ENCODE measurements at places on chromosomes 12 and 14.

GRCh38 chr12:110088936-110089335 lies 35.2 kb upstream of the IFT81 start:
- peaks cover 22% of the 10 kb centered on the region for H3K27me3 ChIP-seq
- H3K36me3 ChIP-seq = no peaks in the 10 kb centered on the region
- DNase-seq = no peak
- no peak overlapping the region for H3K27ac ChIP-seq
- no peak overlapping the region for H3K4me3 ChIP-seq

DNA sequence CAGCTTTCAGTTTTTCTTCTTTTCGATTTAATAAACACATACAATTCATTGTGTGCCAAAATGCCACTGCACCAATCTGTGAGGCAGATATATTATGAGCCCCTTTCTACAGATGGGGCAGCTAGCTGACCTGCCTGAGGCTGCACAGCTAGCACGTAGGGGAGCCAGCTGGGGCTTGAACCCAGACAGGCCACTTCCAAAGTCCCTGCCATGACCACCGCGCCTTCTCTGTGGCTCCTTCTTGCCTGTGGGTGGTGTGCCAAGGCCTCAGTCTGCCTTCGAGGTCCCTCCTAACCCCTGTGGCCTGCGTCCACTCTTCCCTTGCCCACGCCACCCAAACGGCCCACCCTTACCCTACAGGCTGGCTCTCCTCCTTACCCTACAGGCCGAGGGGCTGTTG lies 16.2 kb downstream of the FAM222A start:
- H3K4me1 ChIP-seq = no peaks in the 10 kb centered on the region
- H3K27me3 ChIP-seq = peaks cover 10% of the 10 kb centered on the region
- no peak overlapping the region for H3K4me3 ChIP-seq
- H3K36me3 ChIP-seq = no peaks in the 10 kb centered on the region
- no peak for DNase-seq
- no peak overlapping the region for H3K27ac ChIP-seq

DNA sequence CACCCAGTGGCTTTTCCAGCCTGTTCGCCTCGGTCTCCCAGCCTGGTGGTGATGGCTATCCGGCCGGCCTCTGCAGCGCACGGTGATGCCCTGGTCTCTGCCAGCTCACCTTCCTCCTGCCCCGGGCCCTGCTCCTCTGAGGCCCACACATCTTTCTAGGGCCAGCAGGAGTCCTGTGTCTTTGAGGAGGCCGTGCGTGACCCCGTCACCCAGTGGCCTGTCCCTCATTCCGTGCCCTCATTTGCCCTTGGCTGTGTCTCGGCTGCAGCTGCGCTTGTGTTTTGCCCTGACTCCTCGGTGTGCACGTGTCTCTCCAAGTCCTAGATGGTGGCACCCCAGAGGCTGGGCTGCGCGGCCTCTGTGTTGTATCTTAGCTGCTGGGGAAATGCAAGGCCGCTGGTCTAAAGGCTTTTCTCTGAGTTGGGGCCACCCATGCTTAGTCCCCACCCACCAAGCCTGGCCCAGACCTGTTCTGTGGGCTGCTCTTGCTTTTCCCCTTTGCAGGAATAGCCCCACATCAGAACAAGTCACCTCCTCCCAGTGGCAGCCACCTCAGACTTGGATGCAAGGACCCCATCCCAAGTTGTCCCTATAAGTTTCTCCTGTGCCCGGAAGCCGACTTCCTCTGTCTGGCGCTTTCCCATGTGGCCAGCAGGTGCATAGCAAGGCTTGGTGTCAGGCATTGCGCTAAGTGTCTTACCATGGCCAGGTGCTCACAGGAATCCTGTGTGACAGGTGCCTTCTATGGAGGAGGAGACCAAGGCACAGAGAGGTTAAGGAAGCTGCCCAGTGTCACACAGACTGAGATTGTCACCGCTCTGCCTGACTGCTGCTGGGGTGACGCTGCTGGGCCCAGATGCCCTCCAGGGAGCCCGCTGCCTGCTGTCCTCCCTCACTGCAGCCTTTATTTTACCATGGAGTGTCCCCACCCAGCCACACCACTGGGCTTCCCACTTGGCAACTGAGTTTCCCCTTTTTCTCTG lies 64.5 kb downstream of the TSPAN9 start:
- no peak overlapping the region for H3K4me3 ChIP-seq
- H3K27me3 ChIP-seq = peaks cover 18% of the 10 kb centered on the region
- H3K4me1 ChIP-seq = no peaks in the 10 kb centered on the region
- no peaks in the 10 kb centered on the region for H3K36me3 ChIP-seq
- no peak for DNase-seq
- no peak overlapping the region for H3K27ac ChIP-seq

DNA sequence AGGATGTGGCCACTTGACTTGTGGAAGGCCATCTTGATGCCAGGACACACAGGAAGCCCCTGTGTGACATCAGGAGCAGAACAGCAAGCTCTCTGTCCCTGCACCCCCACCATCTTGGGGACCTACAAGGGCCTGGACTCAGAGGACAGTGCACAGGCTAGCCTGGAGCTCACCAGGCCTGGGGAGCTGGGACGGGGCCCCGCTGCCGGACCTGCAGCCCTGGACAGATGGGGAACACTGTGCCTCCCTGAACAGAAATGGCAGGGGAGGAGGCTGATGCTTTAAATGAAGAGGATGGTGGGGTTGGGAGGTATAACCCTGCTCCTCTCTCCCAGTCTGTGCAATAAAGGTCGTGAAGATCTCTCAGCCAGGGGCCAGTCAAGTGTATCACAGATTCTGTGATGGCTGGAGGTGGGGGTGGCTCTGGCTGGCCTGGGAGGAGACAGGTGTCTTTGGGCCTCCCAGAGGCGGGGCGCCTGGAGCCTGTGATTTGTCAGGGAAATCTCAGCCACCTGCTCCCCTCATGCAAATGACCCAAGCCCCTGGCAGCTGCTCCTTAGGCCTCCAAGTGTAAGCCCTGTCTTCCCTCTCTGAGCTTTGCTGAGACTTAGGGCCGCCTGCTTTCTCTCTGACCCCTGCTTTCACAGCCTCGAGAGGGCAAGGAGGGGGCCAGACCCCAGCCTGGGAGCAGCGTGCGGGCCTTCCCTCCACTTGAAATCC lies 1.1 kb upstream of the GNB3 start:
- H3K27ac ChIP-seq = no peak overlapping the region
- DNase-seq = no peak
- no peaks in the 10 kb centered on the region for H3K36me3 ChIP-seq
- H3K27me3 ChIP-seq = no peaks in the 10 kb centered on the region
- no peak overlapping the region for H3K4me3 ChIP-seq

DNA sequence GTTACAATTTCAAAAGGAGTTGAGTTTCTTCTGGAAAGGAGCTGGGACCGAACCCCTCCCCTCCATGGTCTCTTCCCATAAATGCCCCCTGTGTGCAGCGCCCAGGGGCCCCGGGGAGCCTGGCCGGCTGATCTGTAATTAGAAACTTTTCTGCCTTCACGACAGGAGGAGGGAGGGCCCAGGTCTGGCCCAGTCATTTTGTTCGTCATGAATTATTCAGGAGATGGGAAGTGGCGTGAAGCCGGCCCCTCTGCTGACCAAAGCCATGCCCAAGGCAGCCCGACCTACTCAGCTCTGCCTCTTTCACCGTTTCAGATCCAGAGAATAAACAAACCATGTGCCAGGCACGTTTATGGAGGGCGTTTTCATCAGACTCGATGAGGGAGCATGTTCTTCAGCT lies 33.3 kb upstream of the MSI1 start:
- H3K4me3 ChIP-seq = no peak overlapping the region
- no peak for DNase-seq
- peaks cover 6% of the 10 kb centered on the region for H3K4me1 ChIP-seq
- H3K27ac ChIP-seq = no peak overlapping the region
- H3K36me3 ChIP-seq = no peaks in the 10 kb centered on the region

Data from activated T-cell treated with anti-CD3 and anti-CD28 coated beads, Interleukin-2, amount 50 U/mL, for 72 hours (primary cell).